ENCODE measurements at places on chromosomes 11 and 22.

GRCh38 chr11:1310772-1311468 is 1.5 kb upstream of the TOLLIP start:
- DNase-seq = peak; percentile 62

DNA sequence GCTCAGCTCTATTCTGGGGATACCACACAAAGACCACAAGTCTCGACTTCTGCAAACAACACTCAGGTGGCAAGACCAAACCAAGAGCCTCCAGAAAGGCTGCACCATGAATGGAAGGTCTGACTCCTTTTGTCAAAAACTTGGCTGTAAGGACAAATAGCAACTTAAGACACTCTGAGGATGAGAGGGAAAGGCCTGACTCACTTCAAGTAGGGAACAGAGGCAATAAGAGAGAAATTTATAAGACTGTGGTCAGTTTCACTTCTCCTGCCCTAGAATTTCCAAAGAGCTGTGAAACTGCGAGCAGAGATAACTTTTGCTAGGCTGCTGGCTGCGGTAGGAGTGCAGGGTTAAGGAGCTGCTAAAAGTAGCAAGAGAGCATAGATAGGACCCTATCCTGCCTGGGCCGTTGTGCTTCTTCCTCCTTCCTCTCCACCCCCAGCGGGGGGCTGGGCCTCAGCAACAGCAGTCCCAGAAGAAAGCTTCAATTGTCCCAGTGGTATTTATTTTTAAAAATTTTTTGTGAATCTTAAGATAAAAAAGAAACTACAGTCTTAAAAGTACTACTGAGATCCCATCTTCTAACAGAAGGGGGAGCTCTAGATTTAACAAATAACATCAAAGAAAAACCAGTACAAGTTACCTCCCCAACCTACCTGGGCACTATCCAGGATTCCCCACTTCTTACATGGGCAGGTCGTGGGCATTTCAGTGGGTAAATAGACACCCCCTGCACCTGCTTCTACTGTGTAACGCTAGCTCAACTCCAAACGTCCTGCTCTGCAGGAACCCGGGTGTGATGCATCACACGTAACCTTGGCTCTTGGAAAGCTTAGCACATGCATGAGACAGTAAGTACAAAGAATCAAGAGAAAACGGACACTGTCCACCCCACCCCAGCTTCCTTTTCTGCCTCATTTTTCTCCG is 66.4 kb downstream of the SGSM3 start:
- peak; percentile 87 for DNase-seq

GRCh38 chr11:57637626-57638004 is 12.1 kb downstream of the YPEL4 start:
- DNase-seq = no peak

GRCh38 chr11:100965346-100965745 is 164.3 kb downstream of the PGR start:
- DNase-seq = no peak

- no peak for DNase-seq
Observed at GRCh38 chr22:28607795-28608194, 71.8 kb downstream of the TTC28 start.

GRCh38 chr22:20036084-20036482 is 15.2 kb downstream of the TANGO2 start:
- DNase-seq = no peak

GRCh38 chr11:120142441-120143100 is 4.7 kb upstream of the TRIM29 start:
- no peak for DNase-seq

DNA sequence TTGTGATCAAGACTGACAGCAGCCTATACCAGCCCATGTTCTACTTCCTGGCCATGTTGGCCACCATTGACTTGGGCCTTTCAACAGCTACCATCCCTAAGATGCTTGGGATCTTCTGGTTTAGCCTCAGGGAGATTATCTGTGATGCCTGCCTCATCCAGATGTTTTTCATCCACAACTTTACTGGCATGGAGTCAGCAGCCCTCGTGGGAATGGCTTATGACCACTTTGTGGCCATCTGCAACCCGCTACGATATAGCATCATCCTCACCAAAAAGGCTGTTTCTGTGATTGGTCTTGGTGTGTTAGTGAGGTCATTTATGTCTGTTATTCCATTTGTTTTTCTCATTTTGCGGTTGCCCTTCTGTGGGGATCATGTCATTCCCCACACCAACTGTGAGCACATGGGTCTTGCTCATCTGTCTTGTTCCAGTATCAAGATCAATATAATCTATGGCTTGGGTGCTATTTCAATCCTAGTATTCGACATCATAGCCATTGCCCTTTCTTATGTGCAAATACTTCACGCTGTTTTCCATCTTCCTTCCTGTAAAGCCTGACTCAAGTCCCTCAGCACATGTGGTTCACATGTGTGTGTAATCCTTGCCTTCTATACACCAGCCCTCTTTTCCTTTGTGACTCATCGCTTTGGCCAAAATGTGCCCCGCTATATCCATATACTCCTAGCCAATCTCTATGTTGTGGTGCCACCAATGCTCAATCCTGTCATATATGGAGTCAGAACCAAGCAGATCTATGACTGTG is 23.6 kb downstream of the OR52E1 start:
- DNase-seq = no peak

DNA sequence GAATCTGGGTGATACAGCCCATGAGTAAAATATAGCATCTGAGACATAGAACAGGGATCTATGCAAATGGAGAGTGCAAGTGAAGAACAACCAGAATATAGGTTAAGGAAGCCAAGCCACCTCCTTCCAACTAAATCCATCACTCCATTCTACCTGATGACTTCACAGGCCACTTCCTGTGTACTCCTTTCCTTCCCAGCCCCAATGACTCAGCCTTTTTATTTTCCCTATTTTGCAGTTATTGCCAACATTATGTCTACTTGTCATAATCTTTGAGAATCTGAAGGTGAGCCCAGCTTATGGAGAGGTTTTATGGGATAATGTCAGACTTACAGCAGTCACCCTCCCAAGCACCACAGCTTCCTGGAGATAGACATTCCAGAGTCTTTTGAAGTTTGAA is 1.4 kb upstream of the OR52M1 start:
- no peak for DNase-seq

GRCh38 chr22:29642694-29643093 is 39.3 kb downstream of the NF2 start:
- no peak for DNase-seq

DNA sequence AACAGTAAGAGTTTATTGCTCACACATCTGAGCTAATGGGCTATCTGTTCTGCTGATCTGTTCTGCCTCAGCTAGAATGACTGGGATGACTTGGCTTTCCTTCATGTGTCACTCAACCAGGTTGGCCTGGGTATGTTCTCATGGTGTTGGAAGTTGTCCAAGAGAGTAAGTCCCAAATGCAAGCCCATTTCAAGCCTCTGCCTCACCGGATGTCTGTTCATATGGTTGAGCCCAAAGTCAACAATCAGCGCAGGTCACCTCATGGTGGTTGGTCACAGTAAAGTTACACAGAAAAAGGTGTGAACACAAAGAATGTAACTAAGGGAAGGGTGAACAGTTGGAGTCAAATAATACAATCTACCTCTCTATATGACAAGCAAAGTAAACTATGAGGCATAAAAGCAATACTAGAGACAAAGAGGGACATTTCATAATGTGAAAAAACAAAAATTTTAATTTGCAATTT is 1.9 kb downstream of the GDPD4 start:
- no peak for DNase-seq

GRCh38 chr11:77213029-77213579 is 85.1 kb downstream of the MYO7A start:
- no peak for DNase-seq

DNA sequence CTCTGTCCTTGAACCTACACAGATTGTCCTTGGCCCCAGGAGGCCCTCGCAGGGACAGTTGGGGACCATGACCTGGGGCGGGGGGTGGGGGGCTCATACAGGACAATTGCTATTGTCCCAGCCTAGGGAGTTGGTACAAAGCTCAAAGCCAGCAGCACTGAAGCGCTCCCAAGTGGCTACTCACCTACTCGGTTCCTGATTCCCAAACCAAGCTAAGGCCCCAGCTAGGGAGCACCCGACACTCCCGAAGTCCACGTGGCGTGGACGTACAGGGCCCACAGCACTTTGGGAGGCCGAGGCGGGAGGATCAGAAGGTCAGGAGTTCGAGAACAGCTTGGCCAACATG is 80.6 kb downstream of the CELSR1 start:
- DNase-seq = no peak

GRCh38 chr11:6979365-6979764 is 40.8 kb downstream of the ZNF214 start:
- DNase-seq = no peak

GRCh38 chr11:35098855-35099254 is 40.1 kb upstream of the CD44 start:
- DNase-seq = no peak

GRCh38 chr11:15489281-15489680 is 374.6 kb downstream of the INSC start:
- DNase-seq = peak; percentile 20

- no peak for DNase-seq
Observed at GRCh38 chr11:56885854-56886253, 102.9 kb upstream of the OR5AK2 start.

DNA sequence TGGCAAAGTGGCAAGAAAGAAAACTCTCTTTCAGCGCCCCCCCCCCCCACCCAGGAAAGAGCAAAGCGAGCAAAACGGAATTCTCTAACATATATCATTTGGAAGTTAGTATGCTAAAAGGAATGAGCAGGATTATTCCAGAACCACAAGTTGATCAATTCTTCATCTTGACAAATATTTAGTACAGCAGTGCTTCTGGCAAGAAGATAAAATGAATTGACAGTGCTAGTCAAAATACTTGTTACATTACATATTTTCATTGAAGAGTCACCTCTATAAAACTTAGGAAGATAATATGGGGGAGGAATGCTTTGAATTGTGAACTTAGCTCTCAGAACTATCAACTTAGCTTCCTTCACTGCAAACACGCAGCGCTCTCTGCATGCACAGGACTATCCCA is 377.4 kb downstream of the DYNC2H1 start:
- DNase-seq = no peak

GRCh38 chr11:68641880-68642279 is 42.5 kb upstream of the GAL start:
- DNase-seq = no peak

- DNase-seq = no peak
Observed at GRCh38 chr11:108565653-108566052, 27.9 kb downstream of the EXPH5 start.

DNA sequence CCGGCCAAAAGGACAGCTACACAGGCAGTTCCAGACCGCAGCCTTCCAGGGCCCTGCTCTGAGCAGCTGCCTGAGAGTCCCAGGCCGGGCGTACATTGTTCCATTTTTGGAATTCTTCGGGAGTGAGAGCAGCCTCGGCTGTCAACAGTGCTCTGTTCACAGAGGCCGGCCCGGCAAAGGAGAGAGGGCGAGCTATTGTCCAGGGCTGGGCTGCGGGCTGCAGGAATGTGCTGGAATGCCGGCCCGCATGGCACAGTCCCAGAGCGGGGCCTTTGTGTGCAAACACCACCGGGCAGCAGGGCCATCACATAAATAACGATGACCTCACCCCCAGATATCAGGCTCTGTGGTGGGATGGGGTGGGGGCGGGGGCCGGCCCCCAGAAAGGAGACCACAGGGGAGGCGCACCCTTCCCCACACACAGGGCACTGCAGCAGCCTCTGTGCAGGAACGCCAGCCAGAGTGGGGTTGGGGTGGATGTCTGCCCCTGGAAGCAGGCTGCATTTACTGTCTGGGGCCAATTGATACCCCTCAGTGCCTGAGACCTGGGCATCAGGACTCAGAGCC is 15.8 kb downstream of the LINC01488 start:
- DNase-seq = no peak

DNA sequence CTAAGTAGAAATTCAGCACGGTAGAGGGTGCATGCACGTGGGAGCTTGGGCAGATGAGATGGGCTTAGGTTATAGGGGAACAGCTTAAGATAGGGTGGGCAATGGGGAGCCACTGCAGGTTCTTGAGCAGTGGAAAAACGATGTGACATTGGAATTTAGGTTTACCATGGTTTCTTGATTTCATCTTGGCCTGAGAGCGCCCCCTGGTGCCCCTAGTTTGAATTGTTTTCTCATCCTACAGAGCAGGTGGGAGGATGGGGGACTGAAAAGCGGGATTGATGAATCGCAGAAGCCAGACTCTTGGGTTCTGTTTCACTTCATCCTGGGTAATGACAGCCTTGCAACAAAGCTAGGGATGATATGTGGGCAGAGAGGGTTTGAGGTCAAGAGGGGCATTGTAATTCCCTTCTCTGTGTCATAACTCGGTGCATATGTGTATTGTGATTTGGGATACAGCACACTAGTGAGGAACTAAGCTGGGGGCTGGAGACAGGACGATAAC is 6.7 kb upstream of the MCAM start:
- DNase-seq = peak; percentile 76

DNA sequence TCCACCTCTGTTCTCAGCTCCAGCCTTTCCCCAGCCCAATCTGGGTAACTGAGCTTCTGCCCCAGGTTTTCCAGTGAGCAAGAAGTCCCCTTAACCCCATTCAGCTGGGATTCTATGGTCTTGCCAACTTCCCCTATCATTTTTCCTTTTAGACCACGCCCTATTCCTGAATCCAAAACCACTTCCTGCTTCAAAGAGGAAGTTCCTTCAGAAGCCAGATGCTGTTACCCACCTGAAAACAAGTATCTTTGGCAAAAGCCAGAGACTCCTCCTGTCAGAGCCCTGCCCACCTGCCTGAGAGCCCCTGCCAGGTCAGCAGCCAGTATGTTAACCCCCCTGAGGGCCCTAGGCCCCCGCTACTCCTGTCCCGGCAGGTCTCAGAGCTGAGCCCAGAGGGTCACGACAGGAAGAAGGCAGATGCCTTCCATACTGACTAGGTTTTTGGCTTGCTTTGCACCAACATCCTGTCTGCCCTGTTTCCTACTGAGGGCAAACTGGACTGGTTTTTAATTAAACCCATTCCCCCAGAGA is 20.3 kb upstream of the MICAL2 start:
- DNase-seq = peak; percentile 85

GRCh38 chr11:10304495-10305261 is at the start of gene ADM:
Gene ADM, plus strand, starts transcription at chr11:10305073. Its CDS starts 628 bp downstream, at chr11:10305701.
- peak; percentile 82 for DNase-seq

DNA sequence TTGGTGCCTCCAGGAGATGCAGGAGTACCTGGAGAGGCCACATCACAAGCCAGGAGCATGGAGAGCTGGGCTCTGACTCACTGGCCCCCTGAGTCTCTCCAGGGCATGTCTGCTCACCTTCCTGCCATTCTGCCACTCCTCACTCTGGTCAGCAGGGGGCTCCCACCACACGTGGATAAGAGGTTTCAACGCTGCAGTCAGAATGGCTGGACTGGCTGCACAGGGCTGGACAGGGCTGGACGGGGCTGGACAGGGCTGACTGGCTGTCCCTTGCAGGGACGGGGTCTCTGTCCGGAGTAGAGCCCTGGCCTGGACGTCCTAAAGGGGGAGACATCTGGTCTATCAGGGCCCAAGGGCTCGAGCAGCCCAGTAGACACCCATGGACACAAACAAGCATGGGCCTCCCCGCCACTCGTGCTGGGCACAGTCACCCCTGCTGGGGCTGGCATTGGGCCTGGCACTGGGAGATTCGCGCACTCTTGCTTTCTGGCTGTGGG is 34.6 kb downstream of the CYTH4 start:
- no peak for DNase-seq

- DNase-seq = no peak
Observed at GRCh38 chr11:99505316-99505715, 484.6 kb downstream of the CNTN5 start.

GRCh38 chr11:128568166-128568778 is 19.1 kb downstream of the ETS1 start:
- DNase-seq = no peak

- no peak for DNase-seq
Observed at GRCh38 chr11:1387521-1387920, 2.2 kb upstream of the BRSK2 start.
